ENCODE measurements at places on chromosomes 13 and 19.

DNA sequence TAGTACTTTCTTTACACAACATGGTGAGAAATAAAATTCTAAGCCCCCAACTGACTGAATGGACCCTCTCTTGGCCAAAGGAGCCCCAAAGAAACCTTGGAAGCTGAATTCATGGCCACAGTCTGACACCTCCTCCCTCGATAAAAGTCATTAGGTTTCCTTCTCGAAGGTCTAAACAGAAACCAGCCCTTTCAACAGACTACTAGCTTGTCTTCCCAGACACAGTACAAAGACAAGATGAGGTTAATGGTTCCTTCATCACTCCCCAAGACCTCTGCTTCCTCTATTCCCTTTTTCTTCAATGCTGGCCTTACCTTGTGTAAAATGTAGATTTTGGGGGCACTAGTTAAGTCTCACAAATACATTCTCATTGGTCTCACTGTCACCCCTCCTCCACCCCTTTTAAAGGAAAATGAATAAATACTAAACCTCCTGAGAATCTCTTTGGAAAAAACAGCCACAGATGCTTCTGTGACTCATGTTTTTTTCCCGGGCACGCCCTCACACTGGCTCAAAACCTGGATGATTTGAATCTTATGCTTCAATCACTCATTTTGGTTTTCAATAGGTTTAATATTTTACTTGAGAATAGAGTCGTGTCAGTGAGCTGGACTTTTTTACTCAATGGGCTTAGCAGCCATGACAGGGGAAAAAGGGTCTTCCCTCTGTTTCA lies 65.8 kb upstream of the MED4 start:
- no peak for DNase-seq

DNA sequence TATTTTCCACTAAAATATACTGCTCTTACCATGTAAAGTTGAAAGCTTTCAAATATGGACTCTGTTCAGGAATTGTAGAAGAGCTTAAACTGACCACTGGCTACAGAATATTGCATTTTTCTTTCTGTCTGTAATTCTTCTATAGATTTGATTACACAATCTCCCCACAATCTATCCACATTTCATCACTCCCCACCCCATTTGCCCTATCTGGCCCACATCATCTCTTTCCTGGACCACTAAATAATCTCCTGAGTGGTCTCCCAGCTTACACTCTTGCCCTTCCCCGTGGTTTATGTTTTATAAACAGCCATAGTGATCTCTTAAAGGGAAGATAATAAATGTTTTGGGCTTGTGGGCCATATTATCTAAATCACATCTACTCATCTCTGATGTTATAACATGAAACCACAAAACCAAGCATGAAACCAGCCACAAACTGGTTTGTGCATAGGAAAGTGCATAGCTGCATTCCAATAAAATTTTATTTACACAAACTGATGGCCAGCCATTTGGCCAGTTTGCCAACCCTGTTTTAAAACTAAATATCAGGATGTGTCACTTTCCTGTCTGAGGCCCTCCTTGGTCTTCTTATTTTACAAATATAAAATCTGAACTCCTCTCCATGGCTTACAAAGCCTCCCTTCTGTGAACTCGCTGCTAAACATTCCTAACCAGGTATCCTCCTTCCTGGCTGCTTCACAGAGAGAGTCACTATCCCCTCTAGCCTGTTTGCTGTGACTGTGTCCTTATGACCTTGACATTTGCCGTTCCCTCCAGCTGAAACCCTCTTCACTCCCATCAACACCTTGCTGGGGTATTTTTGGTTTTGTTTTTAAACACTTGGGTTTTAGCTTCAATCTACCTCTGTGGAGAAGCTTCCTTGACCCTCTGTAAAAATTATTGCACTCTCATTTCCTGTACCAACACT lies 500.9 kb downstream of the GPC6 start:
- no peak for DNase-seq

- no peak for DNase-seq
These were observed 116.7 kb upstream of the FRY start for GRCh38 chr13:31914843-31915242.

DNA sequence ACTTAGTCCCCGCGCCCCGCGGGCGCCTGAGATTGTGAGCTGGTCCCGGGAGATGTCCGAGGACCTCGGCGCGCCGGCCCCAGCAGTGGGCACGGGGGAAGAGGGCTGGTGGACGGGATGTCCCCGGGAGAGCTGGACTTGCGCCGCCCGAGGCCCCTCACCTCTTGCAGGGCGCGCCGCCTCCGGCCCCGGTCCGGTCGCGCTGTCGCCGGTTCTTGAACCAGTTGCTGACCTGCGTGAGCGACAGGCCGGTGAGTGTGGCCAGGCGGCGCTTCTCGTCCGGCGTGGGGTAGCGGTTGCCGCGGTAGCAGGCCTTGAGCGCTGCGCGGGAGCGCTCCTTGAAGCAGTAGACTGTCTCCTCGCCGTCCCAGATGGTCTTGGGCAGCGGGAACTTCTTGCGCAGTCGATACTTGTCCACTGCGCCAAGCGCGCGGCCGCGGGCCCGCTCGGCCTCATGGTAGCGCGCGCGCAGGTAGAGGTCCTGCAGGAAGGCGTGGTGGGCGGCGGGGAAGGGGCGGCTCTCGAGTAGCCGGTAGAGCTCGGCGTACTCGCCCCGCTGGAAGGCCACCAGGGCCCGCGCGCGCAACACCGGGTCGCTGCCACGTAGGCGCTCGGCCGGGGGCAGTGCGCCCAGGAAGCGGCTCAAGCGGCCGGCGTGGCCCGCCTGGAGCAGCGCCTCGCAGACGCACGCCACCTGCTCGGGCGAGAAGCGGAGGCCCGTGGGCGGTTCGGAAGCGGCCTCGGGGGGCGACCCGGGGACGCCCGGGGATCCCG lies 984 bp downstream of the SIX5 start:
- no peak for DNase-seq

DNA sequence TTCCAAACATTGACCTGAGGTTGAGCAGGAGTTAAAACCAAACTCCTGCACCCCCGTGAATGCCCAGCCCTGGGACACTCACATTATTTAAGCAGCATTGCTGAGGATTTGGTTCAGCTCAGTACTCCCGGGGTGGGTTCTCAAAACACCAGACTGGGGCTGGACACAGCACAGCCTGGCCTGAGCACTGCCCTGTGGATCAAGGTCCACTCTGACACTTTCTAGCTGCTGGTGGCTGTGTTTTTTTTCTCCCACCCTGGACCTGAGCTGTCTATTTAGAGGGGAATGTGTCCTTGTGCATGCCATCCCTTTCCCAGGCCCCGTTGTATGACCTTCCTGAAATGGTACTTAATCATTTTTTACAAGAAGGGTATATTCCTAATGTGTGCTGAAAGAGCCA lies 94.7 kb upstream of the GJB6 start:
- DNase-seq = no peak

DNA sequence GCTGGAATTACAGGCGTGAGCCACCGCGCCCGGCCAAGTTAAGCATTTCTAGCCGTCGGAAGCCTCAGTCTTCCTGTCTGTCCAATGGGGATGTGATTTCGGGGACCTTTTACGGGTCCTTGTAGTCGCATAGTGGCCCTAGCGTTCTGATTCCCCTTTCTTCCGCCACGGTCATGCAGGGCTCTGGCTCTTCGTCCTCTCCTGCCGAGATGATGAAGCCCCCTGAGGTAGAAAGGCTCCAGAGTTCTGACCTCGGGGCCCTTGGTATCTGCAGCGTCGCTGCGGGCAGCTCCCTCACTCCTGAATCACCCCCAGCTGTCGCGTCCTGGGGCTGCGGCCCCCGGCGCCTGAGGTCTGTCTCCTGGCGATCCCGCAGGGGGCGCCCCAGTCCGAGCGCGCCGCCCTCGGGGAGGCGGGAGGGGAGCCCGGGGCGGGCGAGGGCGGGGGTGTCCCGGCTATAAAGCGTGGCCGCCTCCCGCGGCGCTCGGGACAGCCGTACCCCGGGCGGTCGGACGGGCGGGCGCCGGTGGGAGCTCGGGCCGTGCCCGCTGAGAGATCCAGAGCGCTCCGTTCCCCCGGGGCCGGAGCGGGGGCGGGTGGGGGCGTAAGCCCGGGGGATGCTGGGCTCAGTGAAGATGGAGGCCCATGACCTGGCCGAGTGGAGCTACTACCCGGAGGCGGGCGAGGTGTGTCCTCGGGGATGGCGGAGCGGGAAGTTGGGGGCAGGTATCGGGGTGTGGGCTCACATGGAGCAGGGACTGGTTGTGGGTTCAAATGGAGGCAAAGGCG lies at the start of gene FOXA3:
Gene FOXA3, plus strand, starts transcription at position 487 of the 789 bp plus-strand sequence. Its CDS starts 131 bp downstream, at position 618.
- peak; percentile 43 for DNase-seq

DNA sequence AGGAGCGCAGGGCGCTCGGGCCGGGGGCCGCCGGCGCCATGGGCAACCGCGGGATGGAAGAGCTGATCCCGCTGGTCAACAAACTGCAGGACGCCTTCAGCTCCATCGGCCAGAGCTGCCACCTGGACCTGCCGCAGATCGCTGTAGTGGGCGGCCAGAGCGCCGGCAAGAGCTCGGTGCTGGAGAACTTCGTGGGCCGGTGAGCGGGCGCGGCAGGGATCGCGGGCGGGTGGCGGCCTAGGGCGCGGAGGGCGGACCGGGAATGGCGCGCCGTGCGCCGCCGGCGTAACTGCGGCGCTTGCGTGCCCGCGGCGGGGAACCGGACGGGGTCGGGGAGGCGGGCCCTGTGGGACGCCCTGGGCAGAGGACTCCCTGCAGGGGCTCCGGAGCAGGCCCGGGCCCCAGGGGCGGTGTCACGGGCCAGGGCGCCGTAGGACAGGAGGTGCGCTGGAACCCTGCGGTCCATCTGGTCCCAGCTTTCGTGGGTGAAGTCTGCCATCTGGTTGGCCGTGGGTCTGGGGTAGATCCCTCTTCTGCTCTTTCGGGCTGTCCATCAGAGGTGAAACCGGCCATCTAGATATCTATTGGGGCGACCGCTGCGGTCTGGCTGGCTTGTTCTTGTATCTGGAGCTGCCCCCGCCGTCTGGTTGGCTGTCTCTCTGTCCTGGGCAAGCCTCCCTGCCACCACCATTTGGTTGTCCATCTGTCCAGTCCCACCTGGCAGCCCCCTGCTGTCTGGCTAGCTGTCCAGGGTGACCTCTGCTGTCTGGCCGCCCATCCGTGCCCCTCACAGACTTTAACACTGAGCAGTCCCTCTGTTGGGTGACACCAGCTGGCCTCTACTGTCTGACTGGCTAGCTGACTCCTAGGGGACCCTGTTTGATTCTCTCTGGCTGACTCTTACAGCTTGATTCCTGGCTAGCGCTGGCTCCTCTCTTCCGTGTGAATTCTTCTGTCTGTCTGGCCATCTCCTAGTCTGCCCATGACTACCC lies 622 bp downstream of the DNM2 start:
- DNase-seq = peak; percentile 29

GRCh38 chr19:38917516-38917915 lies 5.5 kb upstream of the CCER2 start:
- DNase-seq = no peak

- DNase-seq = no peak
These were observed 414.2 kb downstream of the MYO16 start for GRCh38 chr13:109043636-109044035.

GRCh38 chr19:3471954-3472655 lies 8.2 kb downstream of the SMIM24 start:
- no peak for DNase-seq

GRCh38 chr19:51354742-51355148 lies 11.4 kb downstream of the ETFB start:
- no peak for DNase-seq

- no peak for DNase-seq
These were observed 29.5 kb upstream of the ANKRD10 start for GRCh38 chr13:110944121-110944967.

- DNase-seq = no peak
These were observed 75.3 kb upstream of the SCEL start for GRCh38 chr13:77460195-77460594.

DNA sequence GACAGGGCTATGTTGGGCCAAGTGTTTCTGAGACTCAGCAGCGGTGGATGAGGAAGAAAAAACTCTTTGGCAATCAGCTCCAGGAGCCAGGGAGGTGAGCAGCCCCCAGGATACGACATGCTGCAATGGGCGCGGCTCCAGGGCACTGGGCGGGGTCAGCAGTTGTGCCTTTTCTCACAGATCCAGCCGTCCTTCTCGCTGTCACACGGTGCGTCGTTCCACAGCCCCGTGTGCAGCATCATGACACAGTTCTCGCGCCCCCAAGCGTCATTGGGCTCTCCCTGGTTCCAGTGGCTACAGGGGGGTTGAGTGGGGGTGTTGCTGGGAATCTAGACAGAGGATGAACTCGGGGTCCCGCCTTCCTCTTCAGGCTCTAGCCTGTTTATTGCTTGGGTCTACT lies 2.7 kb downstream of the CLEC4G start:
- DNase-seq = no peak

DNA sequence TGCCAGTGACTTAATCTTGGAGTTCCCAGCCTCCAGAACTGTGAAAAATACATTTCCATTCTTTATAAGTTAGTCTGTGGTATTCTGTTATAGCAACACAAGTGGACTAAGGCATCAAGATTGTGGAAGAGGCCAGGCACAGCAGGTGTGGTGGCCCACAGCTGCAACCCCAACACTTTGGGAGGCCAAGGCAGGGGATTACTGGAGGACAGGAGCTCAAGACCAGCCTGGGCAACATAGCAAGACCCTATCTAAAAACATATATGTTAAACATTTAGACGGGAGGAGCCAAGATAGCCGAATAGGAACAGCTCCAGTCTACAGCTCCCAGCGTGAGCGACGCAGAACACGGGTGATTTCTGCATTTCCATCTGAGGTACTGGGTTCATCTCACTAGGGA lies 310.4 kb downstream of the FOXO1 start:
- no peak for DNase-seq

DNA sequence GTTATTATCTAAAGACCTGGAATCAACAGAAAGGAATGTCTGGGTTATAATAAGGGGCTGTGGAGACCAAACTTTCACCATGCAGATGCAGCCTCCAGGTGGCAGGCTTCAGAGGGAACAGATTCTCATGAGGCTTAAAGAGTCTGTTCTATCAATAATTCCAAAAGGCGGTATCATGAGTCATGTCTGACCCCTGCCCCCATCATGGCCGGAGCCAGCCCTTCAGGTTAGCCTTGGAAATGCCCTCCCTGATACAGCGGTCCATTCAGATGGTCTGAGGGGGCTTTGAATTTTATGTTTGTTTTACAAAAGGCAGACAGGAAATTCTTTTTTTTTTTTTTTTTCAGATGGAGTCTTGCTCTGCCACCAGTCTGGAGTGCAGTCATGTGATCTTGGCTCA lies 21.7 kb upstream of the LAMP1 start:
- DNase-seq = no peak

DNA sequence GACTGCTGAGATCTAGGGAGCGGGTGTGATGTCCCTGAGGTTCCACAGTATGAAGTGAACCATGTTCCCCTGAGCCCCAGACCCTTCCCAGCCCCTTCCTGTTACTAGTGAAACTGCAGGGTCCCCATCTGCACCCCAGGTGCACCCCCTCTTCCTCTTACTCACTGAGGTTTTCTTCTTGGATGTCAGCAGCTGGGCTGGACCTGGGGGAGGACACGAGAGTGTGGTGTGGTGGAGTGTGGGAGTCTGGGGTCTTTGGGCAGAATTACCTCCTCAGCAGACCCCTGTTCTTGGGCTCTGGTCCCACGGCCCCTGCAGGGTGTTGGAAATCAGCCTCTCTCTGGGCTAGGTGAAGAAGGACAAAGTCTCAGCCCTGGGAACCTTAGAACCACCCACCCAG lies 3.3 kb upstream of the LILRA6 start:
- no peak for DNase-seq

- no peak for DNase-seq
These were observed 4.9 kb downstream of the CCDC122 start for GRCh38 chr13:43874504-43875092.

GRCh38 chr19:861756-862580 lies 2.5 kb downstream of the CFD start:
- peak; percentile 44 for DNase-seq

- DNase-seq = no peak
These were observed 39.5 kb downstream of the ATP7B start for GRCh38 chr13:51971520-51972426.

All from stimulated activated CD8-positive, alpha-beta memory T cell treated with anti-CD3 and anti-CD28 coated beads, Interleukin-12 subunit alpha, Interleukin-12 subunit beta, amount 100 ng/mL, for 4 hours (primary cell).